ENCODE measurements at places on chromosomes 6 and 20.

GRCh38 chr6:150079604-150080003, 10.7 kb upstream of the ULBP3 start:
- no peak for DNase-seq

GRCh38 chr6:161745594-161746141, 471.8 kb upstream of the AGPAT4 start:
- DNase-seq: no peak

GRCh38 chr20:57175397-57176010, 90.9 kb downstream of the BMP7 start:
- no peak for DNase-seq

DNA sequence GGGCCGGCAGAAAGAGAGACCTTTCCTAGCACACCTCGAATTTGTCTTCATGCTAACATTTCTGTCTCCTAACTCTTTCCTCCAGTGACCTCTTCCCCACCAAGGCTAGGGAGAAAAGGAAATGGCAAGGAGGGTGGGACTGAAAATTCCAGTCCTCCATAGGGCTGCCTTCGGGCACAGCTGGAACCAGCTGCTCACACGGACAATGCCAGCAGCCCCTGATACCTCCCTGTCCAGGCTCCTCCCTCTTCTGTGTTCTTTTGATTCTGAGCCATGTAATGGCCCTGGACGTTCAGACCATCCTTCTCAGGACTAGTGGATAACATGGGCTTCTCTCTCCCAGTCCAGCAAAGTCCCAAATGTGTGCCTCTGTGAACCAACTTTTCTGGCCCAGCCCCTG, 29.1 kb upstream of the PHACTR3 start:
- DNase-seq: no peak

DNA sequence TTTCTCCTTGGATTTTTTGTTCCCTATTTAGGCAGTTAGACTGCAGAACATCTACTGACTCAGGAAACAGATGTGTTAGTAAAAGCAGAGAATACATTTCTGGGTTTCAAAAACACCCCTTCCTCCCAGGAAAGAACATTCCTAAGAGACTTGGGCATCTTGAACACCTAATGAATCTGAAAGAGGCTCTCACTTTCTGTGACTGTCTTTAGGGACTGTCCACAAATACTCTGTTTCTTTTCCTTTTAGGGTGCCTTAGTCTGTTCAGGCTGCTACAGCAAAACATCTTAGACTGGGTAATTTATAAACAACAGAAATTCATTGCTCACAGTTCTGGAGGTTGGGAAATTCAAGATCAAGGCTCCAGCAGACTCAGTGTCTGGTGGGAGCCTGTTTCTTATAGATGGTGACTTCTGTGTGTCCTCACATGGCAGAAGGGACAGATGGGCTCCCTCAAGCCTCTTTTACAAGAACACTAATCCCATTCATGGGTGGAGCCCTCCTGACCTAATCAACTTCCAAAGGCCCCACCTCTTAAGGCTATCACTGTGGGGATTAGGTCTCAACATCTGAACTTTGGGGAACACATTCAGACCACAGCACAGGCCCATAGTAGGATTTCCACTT, 19.4 kb upstream of the CCN5 start:
- no peak for DNase-seq

GRCh38 chr6:40112350-40112749, 178.1 kb upstream of the MOCS1 start:
- no peak for DNase-seq

Data from stimulated activated CD4-positive, alpha-beta T cell treated with anti-CD3 and anti-CD28 coated beads, Interleukin-1b, Interleukin-23, amount 100 ng/mL, for 4 hours (primary cell).